Trophoblast cell (in vitro differentiated cells and primary cell): ENCODE measurements at places on chromosomes 16 and 17.

- DNase-seq, result no peak
These were observed 10.6 kb downstream of the SHISA6 start for GRCh38 chr17:11251561-11252107.

GRCh38 chr16:2152695-2153506 is 2.7 kb upstream of the TRAF7 start:
- no peak for DNase-seq

- DNase-seq, result no peak
These were observed 36.4 kb upstream of the CCDC182 start for GRCh38 chr17:57781386-57782061.

DNA sequence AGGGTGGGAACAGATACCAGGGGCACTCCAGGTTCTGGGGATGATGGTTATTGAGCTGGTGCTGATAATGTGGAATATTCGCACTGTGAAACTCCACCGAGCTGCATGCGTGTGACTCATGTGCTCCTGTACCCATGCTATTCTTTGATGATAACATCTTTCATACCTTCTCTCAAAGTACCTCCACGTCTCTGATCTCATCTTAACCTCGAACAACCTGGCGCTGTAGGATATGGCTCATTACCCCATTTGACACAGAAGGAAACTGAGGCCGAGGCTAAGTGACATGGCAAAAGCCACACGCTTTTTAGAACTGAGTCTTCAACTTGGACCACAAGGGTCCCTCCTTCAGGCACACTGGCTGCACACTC is 30.2 kb upstream of the MRPS23 start:
- peak; percentile 76 for DNase-seq
